ENCODE measurements at places on chromosomes 4 and X.

GRCh38 chr4:28883211-28883610 is 1837.0 kb upstream of the PCDH7 start:
- no peaks in the 10 kb centered on the region for H3K4me1 ChIP-seq
- H3K4me3 ChIP-seq, result no peak overlapping the region
- H3K36me3 ChIP-seq, result no peaks in the 10 kb centered on the region
- no peak overlapping the region for H3K27ac ChIP-seq
- H3K27me3 ChIP-seq, result peaks cover 2% of the 10 kb centered on the region
- no peak for DNase-seq

DNA sequence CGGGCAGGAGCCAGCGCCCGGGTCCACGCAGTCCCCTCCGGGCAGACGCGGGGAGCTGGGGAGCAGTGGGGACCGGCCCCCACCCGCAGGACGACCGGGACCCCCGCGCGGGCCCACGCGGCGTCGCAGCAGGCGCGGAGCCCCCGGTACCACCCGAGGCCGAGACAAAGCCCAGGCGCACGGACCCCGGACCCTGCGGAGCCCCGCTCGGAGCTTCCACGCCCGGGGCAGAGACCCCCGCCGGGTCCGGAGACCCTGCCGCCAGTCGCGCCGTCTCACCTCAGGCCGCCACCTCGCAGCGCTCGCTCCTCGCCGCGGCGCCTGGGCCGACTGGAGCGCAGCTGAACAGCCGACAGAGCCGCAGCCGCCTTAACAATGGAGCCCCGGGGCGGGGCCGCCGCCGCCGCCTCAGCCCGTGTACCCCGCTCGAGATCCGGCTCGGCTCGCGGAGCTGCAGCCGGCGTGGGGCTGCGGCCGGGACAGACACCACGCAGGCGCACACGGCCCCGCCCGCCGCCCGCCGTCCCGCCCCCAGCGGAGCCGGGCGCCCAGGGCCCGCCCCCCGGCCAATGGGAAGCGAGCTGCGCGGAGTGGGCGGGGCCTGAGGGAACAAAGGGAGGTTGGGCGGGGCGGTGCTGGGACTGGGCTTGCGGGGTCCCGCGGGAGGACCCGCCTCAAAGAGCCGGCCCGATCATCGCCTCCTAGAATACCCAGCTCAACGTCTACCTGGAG is at the start of gene AFAP1:
Gene AFAP1 (minus strand): TSS at position 485 of the 732 bp plus-strand sequence. CDS start 67,783 bp downstream, outside the sequence.
- H3K27ac ChIP-seq, result peak within 1 kb of the TSS; percentile 59
- no peaks in the 10 kb centered on the region for H3K36me3 ChIP-seq
- H3K4me1 ChIP-seq, result peaks cover 50% of the 10 kb centered on the region
- no peaks in the 10 kb centered on the region for H3K27me3 ChIP-seq
- peak within 1 kb of the TSS; percentile 96 for H3K4me3 ChIP-seq

DNA sequence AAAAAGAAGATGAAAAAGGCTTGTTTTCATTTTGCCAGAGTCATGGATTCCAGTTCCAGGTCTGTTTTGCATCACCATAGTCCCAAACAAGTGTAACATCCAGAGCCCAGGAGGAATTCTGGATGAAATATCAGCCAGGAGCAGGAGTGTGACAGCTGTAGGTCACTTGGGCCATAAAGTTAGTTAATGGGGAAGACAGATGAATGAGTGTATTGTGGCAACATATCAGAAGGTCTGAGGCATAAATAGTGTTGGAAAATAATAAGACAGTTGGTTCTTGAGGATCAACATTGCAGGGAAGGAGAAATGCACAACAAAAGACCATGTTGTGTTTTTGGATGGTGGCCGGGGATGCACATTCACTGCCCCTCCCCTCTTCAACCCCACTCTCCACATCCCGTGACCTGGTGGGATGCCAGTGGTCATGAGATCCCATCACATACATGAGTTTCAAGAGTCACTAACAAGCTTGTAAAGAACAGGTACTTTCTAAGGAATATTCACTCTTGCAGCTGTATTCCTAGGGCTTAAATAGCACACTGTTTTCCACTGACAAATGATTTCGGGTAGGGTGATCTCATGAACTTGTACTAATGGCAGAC is 83.1 kb upstream of the IGFBP7 start:
- no peak for DNase-seq
- H3K27ac ChIP-seq, result no peak overlapping the region
- peaks cover 17% of the 10 kb centered on the region for H3K4me1 ChIP-seq
- H3K36me3 ChIP-seq, result peaks cover 2% of the 10 kb centered on the region

GRCh38 chrX:124736553-124737270 is 390.3 kb downstream of the SH2D1A start:
- no peak overlapping the region for H3K27ac ChIP-seq
- H3K27me3 ChIP-seq, result peaks cover 22% of the 10 kb centered on the region
- H3K36me3 ChIP-seq, result no peaks in the 10 kb centered on the region
- DNase-seq, result no peak
- H3K4me1 ChIP-seq, result no peaks in the 10 kb centered on the region

DNA sequence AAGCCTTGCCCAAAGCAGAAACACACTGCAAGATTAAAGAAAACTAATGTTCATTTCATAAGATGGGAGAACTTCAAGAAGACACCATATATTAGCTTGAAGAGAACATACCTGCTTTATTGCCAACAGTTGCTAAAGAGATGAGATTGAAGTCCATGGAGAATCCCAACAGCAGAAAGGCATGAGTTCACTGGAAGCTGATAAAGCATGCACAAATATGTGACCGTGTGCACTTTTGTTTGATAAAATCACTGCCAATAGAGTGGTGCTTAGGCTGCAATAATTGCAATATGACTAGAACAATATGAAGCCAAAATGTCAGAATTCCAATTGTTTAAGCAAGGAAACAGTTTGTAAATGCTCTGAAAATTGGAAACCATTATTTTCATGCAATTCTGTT is 125.9 kb upstream of the PPARGC1A start:
- no peak overlapping the region for H3K4me3 ChIP-seq
- H3K4me1 ChIP-seq, result peaks cover 4% of the 10 kb centered on the region
- no peak overlapping the region for H3K27ac ChIP-seq
- no peaks in the 10 kb centered on the region for H3K36me3 ChIP-seq
- peaks cover 5% of the 10 kb centered on the region for H3K27me3 ChIP-seq
